ENCODE measurements at places on chromosomes 11 and 22.

DNA sequence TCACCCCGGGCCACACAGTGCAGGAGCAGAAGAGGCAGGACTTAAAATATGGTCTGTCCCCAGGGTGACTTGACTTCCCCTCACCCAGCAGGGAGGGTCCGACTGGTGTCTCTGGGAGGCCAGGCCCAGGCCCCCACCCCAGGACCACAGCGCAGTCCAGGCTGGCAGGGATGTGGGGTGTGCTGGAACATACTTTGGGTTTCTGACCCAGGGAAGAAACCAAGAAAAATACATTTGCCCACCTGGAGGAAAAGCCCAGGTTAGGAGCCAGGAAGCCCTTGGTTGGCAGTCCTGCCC is 5.2 kb downstream of the C1QTNF6 start:
- no peak for DNase-seq

- no peak for DNase-seq
Measured at GRCh38 chr11:13917264-13917663, 45.3 kb upstream of the SPON1 start.

DNA sequence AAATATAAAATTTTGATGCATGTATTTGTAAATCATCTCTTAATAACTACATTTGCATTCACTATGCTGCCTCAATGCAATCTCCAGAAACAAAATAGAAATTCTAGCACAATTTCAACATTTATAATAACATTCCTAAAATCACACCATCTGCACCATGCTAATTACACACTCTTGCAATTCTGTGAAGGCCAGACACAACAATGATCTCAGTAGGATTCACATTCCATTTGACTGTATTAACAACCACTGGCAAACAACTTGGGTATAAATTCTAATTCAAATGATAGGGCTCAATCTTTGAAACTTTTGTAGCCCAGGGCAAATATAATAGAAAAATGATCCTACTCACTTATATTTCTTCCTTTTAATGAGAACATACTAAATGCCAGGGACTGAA is 25.9 kb downstream of the RAB6A start:
- DNase-seq: no peak

GRCh38 chr11:71311928-71312510 is 59.6 kb upstream of the SHANK2 start:
- DNase-seq: peak; percentile 9

GRCh38 chr11:16876053-16876752 is 137.8 kb downstream of the C11orf58 start:
- no peak for DNase-seq

GRCh38 chr11:117529816-117530215 is 202.2 kb downstream of the CEP164 start:
- no peak for DNase-seq

GRCh38 chr22:23649071-23649501 is 17.0 kb upstream of the DRICH1 start:
- no peak for DNase-seq

DNA sequence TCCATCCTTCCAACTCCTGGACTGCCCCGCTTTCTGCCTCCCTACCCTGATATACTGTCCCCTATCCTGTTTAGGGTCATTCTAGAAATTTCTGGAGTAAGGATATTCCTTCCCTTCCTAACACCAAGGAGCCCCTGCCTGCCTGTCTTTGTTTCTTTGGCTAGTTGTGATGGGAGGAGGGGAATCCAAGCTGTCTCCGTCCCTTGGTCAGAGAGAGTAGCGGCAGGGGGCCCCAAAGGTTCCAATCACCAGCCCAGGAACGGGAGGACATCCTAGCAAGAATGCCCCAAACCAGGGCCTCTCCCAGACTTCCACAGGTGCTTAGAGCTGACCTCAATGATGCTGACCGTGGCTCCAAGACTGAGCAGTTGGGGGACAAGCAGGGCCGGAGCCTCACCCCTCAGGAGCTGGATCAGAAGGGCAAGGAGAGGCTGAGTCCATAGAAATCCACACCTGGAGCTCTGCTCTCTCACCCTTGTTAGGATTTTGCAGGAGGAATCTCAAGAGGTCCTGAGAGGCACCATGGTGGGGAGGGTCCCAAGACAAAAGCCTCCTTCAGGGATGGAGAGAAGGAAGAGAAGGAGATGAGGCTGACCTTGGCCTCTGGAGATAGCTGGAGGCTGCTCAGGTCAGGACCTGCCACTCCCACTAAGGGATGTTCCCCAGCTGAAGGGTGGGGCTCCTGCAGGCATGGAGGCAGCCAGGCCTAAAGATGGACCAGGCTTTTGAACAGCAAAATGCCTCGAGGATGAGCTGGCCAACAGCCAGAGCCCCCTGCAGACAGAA is 13.6 kb downstream of the SLC22A12 start:
- DNase-seq: no peak

GRCh38 chr11:70109006-70109405 is 30.9 kb downstream of the ANO1 start:
- DNase-seq: no peak

GRCh38 chr11:57610170-57610569 is 12.7 kb downstream of the SERPING1 start:
- DNase-seq: no peak

- DNase-seq: peak; percentile 72
Measured at GRCh38 chr11:14357881-14358728, 878 bp downstream of the RRAS2 start.

Measured in H9 (cell line).